ENCODE measurements at places on chromosomes 3 and 15.

DNA sequence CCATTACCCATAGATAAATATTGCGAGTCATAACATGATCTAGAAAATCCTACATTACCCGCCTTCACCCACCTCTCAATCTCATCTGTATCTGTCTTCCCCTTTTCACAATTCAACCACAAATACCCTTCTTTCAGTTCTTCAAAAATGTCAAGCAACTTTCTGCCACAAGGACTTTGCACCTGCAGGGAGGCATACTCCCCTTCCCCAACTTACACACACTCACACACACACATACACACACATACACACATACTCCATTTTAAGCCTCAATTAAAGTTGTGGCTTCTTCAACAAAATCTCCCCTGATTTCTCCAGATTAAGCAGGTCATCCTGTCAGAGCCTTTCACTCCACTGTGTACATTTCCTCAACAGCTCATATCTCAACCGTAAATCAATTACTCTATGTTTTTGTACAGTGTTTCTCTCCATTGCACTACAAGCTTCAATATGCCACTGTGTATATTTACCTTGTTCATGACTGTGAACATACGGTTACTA is 33.1 kb upstream of the CCDC50 start:
- no peak for DNase-seq

GRCh38 chr3:194707147-194707540 is 21.5 kb downstream of the FAM43A start:
- DNase-seq: no peak

DNA sequence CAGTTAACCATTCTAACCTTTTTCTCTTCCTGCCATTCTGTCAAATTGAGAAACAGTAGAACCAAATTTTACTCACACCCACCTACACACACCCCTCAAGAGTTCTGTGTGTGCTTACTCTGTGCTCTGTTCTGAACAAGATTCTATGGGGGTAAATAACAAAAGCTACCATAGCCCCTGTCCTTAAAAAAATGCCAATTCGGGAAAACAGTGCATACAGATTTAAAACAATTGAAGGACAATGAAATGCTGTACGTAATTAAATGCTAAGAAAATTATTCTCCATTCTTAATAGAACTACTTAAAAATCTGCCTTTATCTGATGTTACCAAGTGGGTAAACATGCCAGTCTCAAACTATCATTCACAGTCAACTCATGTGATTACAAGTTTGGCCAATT is 1107.5 kb downstream of the TUSC7 start:
- DNase-seq: no peak

DNA sequence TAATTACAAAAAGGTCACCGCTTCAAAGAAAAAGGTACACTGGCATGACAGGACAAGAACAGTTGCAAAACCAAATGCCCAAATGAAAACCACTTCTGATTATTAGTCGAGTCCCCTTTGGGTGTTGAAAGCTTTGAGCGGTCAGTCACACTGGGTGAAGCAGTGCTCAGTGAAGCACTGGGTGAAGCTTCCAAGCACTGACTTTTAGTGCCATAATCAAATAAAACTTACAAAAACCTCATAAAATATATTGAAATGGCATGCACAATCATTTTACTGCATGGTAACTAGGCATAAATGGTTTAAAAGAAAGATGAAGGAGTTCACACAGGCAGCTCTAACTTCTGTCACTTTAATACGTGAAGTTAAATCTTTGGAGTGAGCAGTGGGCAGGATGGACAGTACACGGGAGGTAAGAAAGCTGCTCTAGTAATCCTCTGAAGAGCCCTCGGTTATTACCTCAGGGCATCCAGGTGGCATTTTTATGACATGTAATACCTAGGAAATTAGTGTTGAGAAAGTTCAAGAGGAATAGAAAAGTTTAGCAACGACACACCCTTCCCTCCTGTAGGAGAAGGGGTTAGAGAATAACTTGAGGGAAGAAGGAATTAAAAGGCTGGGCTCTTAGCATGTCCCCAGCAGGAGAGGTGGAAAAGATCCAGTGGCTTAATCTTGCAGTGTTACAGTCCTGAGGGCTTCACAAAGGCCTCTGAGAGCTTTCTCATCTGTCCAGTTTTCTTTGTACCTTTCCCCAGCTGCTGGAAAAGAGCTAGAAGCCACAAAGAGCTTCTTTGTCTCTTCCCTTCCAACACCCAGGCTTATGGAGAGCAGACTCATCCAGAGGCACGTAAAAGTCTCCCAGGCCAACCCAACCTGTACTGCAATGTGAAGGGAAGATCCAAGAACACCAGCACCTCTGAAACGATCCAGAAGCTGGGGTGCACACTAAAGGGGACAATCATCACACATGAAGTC is 64.9 kb upstream of the MYO5C start:
- no peak for DNase-seq

DNA sequence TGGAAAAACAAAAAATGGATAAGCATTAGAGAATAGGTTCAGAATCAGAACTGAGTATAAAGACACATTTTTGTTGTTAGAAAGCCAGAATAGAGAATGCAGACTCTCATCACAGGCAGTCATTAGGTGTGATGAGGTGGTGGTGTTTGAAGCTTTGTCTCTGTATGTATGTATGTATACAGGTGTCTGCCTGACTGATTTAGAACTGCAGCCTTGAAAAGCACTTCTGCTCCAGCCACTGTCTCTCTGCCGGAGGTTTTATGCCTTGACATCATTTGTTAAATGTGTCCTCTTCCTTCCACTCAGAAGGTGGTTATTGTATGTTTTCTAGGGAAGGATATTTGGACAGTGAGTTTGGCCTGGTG is 80.7 kb upstream of the ZBED2 start:
- no peak for DNase-seq

GRCh38 chr3:101994386-101994785 is 145.1 kb downstream of the NFKBIZ start:
- DNase-seq: no peak

DNA sequence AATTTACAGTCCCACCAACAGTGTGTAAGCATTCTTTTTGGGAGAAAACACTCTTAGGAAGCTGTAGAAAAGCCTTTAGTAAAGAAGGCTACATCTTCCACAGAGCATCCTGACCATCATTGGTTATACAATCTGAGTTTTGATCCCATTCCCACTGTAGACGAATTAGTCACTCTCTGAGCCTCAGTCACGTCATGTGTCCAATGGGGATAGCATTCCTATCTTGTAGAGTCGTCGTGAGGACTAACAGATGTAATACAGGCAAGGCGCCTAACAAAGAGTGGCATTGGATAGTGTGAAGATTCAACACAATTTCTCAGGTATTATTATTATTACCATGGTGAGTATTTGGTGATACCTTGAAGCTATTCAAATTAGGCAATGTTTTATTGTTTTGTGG is 44.0 kb upstream of the ALDH1A3 start:
- DNase-seq: no peak

GRCh38 chr3:180600473-180600872 is 1.5 kb upstream of the TTC14 start:
- DNase-seq: no peak

DNA sequence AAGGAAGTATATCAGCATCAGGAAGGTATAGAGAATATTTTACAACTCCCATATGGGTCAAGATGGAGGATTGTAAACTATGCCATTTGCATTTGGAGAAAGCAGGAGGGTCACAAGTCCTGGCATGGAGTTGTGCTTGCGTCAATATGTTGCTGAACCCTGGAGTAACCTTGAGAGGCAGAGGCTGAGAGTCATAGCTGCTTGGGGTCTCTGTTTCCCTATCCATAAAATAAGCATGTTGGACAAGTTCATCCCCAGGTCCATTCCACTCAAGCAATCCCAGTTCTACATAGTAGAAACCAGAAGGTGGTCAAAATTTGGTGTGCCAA is 273.6 kb downstream of the MECOM start:
- DNase-seq: no peak

DNA sequence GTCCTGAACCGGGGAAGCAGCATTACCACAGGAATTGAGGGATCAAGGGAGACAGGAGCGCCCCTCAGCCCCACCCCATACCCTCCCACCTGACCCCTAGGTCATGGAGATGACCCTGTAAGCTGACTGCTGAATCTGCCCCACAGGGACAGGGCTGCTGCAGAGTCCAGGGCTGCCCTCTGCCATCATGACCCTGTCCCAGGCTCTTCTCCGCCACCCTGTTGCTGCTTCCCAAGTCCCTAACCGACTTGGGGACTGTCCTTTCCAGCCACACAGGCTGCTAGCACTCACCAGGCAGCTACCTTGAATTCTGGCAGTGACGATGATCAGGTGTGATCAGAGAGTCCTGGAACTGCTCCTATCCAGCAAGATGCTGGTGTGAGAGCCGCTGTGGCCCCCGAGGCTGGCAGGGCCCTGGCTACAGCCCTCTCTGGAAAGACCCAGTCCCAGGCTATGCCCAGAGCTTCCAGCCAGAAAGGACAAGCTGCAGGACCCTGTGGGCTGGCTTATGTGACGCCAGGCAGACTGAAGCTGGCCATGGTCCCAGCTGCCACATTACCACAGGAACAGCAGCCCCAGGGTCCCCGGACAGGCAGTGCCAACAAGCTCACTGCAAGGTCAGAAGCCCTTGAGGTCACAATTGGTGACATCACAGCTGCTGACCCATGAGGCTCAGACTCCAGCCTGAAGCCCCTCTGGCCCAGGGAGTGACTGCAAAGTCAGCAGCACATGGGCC is at the start of gene C3orf22:
Gene C3orf22, minus strand, starts transcription at position 597 of the 736 bp plus-strand sequence. CDS start 5,542 bp downstream, outside the sequence.
- no peak for DNase-seq

GRCh38 chr3:148083526-148084182 is 614.0 kb upstream of the AGTR1 start:
- peak; percentile 29 for DNase-seq

- no peak for DNase-seq
These were observed 180.8 kb downstream of the KCNAB1 start for GRCh38 chr3:156300929-156301840.

GRCh38 chr3:22671848-22672247 is 531.3 kb upstream of the UBE2E2 start:
- DNase-seq: no peak

DNA sequence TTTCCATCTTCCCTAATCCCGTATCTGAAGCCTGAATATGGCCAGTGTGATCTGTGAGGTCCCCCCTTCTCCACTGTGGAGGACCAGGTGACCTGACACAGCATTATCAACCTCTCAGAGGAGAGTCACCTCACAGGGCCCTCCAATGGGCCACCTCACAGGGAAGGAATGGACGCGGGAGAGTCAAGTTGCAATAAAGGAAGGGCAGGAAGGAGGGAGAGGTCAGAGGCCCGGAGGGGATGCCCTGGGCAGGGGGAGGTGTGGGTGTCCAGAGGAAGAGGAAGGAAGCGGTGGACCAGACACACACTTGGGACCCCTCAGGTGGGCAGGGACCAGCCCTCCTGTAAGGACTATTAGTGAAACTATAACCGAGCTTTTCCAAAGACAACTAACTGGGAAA is 14.6 kb upstream of the LRRC15 start:
- DNase-seq: no peak

DNA sequence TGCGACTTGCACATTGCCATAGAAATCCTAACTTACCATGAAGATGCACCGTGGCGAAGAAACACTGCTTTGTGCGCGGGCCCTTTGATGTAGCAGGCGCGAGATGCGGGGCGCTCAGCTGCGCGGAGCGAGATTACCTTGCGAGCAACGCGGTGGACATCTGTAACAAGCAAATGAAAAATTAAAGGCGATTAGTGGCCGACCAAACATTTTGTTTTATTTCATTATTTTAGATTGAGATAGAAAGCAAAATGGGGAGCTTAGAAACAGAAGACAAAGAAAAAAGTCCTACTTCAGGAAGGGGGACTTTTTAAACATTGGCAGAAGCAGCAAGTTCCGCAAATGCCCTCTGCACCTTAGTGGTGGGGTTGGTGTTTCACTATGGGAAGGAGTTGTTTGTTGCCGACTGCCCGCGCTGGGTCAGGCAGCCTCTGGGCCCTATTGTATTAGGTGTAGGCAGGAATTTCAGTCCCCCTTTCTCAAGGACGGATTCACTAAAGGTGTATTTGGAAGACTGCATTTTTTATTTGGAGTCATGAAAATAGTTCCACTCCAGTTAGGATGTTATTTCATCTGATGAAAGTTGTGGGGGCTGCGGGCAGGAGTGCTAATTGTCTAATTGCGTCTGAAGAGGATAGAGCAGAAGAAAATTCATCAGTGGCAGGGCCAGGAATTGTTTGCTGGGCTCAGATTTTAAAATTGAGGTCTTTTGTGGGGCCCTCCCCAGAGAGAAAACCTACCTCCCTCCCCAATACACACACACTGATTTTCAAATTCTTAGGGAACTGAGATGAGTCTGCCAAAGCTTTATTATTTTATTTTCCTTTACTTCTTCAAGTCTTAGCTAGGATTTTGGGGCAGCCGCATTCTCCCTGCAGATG is 17.4 kb downstream of the ZIC4 start:
- no peak for DNase-seq

GRCh38 chr3:53161820-53162671 is 1.0 kb downstream of the PRKCD start:
- no peak for DNase-seq

DNA sequence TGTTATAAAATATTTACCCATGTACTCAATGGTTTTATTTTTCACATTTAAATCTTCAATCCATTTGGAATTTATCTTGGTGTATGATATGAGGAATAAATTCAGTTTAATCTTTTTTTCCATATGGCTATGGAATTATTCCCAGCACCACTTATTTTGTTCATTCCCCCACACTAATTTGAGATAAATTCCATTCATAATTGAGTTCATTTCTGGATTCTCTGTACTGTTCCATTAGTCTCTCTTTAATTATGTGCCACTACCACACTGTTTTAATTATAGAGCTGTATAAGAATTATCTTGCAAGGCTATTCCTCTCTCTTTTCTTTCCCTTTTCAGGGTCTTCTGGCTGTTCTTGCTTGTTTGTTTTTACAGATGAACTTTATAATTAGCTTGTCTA is 34.6 kb downstream of the PDE8A start:
- DNase-seq: no peak

- DNase-seq: no peak
These were observed 19.4 kb upstream of the UBE2E2 start for GRCh38 chr3:23183731-23184130.

GRCh38 chr3:60803216-60804173 is 447.8 kb downstream of the FHIT start:
- DNase-seq: no peak

GRCh38 chr15:88028024-88028423 is 228.5 kb downstream of the NTRK3 start:
- DNase-seq: no peak

GRCh38 chr3:96619475-96619874 is 194.9 kb upstream of the EPHA6 start:
- no peak for DNase-seq

DNA sequence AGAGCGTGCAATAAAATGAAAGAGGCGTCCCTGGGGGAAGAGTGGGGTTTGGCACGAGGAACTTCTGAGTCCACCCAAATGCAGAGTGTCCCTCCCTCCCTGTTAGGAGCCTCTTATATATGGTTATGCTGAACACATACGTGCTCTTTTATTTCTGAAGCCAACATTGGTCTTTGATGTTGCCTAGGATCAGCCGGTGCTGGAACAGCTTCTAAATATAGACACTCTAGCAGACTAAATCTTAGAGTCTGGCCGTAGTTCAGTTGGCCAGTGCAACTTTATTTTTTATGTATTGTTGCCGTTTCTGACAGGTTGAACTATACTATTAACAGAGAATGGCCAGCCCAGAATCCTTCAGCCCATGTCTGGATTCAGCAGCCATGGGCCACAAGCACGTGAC is 128.7 kb downstream of the GHSR start:
- DNase-seq: no peak
